ENCODE measurements at places on chromosomes 4 and X.

GRCh38 chr4:81455897-81456296, 15.8 kb downstream of the RASGEF1B start:
- no peak for DNase-seq

GRCh38 chr4:7330811-7331681, 103.7 kb downstream of the PSAPL1 start:
- DNase-seq, result no peak

GRCh38 chr4:33369446-33369845, 2649.3 kb downstream of the PCDH7 start:
- DNase-seq, result no peak

GRCh38 chrX:153667281-153667955, 6.2 kb downstream of the PNCK start:
- no peak for DNase-seq

GRCh38 chr4:34512616-34513015, 1731.7 kb downstream of the ARAP2 start:
- DNase-seq, result no peak

GRCh38 chrX:129577877-129578276, 37.8 kb downstream of the OCRL start:
- no peak for DNase-seq

DNA sequence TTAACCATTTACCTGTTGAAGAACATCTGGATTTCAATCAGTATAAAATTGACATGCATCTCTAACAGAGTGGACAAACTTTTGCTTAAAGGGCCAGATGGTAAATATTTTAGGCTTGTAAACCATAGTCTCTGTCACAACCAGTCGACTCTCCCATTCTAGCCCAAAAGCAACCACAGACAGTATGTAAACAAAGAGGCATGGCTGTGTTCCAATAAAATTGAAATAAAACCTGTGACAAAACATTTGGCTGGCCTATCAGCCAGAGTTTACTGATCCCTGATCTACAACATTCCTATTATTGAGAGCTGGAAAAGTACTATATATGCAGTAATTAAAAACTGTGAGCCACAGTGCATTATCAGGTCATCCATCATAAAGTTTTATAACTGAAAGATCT, 3.2 kb downstream of the CENPC start:
- no peak for DNase-seq

DNA sequence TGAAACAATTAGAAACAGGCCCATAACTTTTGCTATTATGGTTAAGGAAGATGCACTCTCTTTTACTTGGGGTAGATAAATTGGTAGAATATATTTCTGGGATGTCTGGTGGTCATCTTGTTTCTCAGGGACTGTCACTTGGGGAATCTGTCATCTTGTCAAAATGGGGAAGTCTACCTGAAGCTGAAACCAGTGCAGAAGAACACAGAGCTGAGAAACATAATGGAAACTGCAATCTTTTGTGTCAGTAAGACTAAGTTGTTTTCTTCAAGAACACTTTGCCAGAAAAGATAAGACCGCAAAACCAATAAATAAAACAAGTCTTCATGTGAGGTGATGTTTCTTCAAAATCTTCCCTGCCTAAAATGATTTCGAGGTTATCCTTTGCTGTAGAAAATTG, 92.0 kb downstream of the NAA11 start:
- DNase-seq, result no peak

DNA sequence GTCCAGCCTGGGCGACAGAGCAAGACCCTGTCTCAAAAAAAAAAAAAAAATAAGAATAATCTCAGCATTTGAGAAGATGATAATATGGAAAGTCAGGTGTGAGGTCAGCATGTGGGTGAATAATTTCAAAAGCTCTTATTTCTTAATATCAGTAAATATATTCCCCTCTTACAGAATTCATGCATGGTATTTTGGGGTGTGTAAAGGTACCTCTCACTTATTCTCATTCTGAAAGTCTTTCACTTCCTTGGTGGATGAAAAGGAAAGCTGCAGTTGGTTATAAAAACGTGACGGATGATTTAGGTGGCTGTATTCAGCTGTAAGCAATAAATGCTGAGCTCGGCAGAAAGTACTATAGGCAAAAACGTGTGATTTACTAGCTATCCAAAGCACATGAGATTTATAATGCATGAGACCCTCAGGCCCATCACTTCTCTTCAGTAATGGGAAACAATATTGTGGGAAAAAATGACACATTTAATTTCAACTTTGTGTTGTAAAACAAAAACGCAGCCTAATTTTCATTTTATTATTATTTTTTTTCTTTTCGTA, 353.2 kb upstream of the MAGEB2 start:
- no peak for DNase-seq

DNA sequence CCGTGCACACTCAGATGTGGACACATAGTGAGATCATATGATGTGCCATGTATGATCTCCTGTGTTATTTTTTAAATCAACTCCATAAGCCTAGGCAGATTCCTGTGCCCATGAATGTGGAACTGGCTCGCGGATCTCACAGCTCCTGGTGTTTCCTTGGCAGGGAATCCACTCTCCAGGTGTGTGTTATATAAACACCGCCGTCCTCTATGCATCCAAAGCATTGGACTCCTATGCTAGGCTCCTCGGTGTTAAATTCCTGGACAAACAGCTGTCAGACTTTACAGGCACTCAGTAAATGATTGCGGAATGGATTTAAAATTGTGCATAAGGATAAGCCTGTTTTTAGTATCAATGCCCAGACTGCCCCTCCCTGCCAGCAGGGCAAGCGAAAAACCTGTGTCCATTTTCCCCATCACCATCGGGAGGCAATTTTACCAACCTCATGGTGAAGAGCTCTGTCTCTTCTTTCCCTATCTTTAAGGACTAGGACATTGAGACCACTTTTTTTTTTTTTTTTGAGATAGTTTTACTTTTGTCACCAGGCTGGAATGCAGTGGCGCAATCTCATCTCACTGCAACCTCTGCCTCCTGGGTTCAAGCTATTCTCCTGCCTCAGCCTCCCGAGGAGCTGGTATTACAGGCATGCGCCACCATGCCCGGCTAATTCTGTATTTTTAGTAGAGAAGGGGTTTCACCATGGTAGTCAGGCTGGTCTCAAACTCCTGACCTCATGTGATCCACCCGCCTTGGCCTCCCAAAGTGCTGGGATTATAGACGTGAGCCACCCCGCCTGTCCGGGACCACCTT, 23.6 kb upstream of the GPR78 start:
- DNase-seq, result no peak

DNA sequence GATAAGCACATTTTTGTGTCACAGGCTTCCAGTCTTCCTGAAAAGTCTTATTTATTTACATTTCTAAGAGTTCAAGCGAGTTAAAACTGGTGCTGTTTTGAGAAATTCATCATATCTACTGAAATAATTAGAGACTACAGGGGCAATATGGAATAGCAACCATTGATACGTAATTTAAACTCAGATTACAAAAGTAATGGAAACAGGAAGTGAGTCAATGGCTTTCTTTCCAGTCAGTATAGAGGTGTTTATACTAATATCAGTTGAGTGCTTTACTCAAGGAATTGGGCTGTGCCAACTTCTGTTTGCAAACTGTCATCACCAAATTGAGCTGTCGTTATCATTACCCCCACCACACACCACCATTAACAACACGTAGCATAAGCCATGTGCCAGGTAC, 222.7 kb downstream of the COL25A1 start:
- no peak for DNase-seq

DNA sequence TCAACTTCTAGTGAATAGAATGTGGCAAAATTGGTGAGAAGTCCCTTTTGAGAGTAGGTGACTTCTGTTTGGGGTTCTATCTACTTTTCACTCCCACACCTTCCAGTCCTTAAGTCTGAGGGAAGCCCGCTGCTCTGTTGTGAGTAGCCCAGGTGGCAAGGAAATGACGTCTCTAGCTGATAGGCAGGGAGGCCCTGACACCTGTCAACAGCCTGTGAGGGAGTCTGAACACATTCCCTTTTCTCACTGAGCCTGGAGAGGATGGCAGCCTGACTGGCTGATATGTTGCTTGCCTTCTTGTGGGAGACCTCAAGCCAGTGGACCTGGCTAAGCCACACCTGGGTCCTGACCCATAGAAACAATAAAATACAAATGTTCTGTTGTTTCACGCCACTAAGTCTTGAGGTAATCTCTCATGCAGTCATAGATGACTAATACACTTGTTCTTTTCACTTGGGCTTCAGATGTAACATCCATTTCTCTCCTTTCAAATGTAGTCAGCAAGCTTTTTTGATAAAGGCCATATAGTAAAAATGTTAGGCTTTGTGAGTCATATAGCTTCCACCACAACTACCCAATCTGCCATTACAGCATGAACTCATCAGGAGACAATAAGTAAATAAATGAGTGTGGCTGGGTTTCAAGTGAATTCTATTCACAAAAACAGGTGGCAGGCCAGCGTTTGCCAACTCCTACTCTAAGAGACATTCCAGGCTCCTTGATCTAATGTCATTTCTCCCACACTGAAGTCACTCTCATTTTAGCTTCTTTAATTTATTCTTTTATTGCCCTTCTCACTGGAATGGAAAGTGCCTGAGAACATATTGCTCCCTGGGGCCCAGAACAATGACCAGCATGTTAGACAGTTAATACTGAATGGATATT, 265.1 kb upstream of the MAD2L1 start:
- no peak for DNase-seq

DNA sequence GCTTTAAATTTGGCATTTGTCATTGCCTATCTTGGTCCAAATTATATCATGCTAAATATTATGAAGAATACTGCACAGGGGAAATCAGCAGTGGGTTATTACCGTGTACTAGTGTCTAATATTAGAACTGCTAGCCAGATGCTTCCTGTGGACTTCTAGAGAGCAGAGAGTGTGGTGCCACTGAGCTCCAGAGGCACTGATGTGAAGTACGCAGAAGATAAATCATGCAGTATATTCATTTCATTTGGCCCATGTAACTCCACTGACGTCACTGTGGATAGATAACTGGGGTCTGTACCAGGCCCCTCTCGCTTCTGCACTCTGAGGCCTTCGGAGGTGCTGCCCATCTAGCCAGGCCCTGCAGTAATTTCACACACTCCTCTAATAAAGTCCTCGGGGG, 80.0 kb downstream of the ALPK1 start:
- DNase-seq, result no peak
